ENCODE measurements at places on chromosomes 13 and 19.
A peak's percentile ranks its signal among the peaks of the same experiment; 100 is the strongest.

GRCh38 chr13:96621634-96622183, 372.6 kb downstream of the OXGR1 start:
- DNase-seq = no peak

- DNase-seq = no peak
Observed at GRCh38 chr13:69565334-69565733, 542.3 kb upstream of the ATXN8OS start.

DNA sequence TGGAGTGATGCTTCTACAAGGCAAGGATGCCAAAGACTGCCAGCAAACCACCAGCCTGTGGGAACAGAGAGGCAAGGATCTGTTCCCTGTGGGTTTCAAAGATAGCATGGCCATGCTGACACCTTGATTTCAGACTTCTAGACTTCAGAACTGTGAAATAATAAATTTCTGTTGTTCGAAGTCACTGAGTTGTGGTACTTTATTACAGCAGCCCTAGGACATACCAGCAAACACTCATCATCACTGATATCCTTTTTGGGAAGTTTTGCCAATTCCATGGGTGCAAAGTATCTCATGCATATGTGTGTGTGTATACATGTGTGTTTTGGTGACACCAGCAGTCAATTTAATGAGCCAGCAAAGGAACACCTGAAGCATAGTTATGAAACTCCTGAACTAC, 21.0 kb downstream of the LMO7 start:
- DNase-seq = no peak

DNA sequence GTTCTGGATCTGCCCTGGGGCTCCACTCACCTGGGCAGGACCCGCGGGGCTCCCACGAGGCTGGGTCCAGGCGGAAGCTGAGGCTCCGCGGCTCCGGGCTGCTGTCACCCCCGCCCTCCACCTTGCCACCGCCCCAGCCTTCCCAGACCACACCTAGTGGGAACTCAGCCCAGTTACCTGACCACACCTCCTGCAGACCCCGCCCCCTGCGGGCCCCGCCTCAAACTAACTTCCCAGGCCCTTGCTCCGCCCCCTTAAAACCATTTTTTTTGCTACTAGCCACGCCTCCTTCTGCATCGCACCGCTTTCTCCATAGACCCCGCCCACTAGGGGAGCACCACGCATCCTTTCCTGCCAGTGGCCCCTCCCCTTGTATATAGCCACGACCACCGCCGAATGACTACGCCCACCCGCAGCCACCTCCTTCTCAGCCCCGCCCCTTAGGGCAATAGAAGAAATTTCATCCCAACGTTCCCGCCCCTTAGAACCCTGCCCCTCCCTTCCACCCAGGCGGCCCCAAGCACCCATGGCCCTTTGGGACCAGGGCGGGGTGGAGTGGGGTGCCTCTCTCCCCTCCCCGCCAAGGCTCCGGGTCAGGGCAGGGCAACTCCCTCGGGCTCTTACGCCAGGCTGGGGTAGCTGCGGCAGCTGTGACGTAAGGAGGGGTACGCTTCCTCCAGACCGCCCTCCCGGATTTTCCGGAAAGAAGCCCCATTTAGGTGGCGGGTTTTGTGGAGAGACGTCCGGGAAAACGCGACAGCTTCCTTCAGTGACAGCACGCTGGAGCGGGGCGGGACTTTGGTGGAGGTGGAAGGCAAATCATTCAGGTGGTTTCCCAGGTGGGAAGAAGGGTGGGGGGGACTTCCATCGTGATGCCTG, at the start of gene SH2D3A:
Gene SH2D3A (minus strand): TSS at position 79 of the 879 bp plus-strand sequence. CDS start 3,687 bp downstream, outside the sequence.
- DNase-seq = peak; percentile 83

DNA sequence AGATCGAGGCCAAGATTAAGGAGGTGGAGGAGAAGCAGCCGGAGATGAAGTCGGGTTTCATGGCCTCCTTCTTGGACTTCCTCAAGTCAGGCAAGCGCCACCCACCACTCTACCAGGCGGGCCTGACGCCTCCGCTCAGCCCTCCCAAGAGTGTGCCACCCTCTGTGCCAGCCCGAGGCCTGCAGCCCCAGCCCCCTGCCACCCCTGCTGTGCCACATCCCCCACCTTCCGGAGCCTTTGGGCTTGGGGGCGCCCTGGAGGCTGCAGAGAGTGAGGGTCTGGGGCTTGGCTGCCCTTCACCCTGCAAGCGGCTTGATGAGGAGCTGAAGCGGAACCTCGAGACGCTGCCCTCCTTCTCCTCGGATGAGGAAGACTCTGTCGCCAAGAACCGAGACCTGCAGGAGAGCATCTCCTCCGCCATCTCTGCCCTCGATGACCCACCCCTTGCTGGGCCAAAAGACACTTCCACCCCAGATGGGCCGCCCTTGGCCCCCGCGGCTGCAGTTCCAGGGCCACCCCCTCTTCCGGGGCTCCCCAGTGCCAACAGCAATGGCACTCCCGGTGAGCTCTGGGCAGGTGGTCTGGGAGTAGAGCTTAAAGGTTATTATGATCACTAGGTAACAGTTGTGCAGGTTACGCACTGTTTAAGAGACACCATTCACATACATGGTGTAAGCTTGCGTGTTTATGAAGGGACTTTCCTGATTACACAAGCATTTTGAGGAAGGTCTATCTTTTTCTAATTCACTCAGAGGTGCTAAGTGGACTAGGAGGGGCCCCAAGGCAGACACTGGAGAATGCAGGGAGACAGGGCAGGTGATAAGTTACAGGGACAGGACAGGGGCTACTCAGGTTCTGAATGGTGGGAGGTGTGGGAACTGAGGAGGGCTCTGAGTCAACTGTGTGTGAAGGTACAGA, 8.7 kb downstream of the PRR12 start:
- DNase-seq = no peak

DNA sequence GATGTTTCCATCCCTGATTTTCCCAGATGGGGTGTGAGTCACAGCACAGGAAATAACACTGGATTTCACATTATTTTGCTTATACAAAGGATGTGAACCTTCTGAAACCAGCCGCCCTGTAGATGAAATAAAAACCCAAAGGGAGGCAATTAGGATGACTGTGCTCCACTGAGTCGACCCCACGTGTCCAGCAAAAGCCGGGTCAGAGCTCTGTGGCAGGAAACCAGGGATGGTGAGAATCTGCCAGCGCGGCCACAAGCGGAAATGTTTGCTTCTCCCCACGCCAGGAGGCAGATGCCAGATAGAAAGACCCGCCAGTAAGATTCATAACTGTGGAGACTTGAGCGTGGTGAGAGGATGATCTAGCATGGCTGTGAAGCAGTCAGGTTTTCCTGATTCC, 764.4 kb downstream of the LIG4 start:
- DNase-seq = no peak

GRCh38 chr19:4152241-4152998, 1.0 kb upstream of the CREB3L3 start:
- DNase-seq = no peak

- no peak for DNase-seq
Observed at GRCh38 chr13:31824705-31825517, 85.6 kb downstream of the RXFP2 start.

DNA sequence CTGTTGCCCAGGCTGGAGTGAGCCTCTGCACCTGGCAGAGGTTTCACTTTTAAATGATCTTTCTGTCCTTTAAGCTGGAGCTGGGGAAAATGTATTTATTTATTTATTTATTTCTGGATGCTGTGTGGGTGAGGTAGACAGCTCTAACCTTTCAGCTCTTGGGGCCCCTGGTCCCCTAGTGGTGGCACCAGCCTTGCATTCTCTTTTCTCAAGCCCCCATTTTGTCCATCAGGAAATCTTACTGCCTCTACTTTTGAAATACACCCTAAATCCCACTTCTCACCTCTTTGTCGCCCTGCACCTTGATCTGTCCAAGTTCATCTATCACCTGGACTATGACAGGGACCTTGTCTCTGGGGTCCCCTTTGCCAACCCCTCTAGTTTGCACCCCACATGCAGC, 2.1 kb upstream of the B9D2 start:
- DNase-seq = no peak

- DNase-seq = no peak
Observed at GRCh38 chr13:111129465-111130115, 14.5 kb downstream of the ARHGEF7 start.

DNA sequence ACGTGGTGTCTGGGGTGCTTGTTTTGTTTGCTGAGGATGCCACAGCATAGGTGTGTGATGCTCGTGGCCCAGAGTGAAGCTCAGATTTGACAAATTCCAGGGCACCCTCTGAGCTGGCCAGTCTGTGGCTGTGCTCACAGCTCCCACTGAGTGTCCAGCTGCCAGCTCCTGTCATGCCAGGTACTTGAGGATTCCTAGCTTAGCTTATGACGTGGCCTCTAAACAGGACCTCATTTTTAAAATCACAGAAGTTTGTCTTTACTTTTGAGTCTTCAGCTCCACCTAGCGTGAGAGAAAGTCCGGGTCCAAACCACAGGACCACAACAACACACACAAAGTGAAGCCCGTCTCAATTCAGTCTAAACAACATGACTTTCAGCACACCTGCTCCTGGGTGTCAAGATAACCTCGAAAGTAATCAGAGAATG, 117.3 kb downstream of the RAB20 start:
- DNase-seq = no peak

DNA sequence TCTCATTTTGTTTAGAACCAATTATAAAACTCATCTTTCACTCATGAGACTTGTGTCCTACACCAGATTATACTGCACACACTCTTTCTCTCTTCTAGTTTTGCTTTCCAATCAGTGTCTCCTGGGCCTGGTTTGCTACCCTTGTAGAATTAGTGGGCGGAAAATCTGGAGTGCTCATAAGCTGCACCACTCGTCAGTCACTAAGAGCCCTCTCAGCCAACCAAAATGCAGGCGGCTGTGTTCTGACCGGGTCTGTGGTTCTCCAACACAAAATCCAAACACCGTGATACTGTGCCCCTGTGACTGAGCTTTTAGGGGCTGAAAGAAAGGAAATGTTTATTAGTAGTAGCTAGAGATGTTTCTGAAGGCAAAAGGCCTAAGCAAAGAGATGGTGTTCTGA, 83.7 kb upstream of the OBI1 start:
- no peak for DNase-seq

- no peak for DNase-seq
Observed at GRCh38 chr13:20709782-20710181, 6.3 kb downstream of the IL17D start.

GRCh38 chr19:44308011-44308410, 3.2 kb upstream of the ZNF235 start:
- DNase-seq = no peak

DNA sequence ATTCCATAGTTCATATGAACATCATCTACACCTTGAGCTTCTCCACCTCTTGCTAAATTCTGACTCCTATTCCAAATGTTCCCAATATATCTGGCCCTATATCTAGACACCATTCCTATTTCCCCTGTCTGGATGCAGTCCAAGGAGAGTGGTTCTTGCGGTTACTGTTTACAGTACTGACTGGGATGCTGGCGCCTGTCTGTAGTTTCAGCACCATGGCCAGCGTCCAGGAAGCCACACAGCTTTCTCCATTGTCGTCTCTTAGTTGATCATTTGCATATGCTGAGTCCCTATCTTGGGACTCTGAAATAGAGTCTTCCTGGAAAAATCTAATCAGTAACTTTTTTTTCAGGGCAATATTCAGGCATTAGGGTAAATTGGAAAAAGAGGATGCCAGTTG, 14.9 kb downstream of the LAIR2 start:
- DNase-seq = peak; percentile 11

DNA sequence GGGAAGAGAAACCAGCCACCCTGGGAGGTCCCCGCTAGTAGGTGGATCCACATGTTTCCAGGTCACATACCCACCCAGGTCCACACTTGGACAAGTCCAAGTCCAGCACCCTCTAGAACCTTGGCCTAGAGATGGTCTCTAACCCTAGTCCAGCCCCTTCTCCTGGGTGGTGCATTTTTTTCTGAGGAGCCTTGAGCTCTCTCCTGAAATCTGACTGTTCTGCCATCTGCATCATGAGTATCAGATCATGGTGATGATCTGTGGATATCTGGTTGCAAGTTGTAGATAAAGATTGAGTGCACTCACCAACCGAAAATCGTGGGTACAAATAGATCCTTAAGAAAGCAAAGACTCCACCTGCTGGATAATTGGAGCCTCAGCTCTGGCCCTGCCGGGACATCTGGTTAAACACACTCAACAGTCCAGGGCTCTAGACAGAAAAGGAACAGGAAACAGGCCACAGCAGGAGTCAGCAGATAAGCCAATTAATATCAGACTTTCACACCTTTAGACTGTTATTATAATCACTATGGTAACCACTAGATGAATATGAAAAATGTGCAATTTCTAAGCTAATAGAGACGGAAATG, 41.1 kb downstream of the GPR12 start:
- no peak for DNase-seq

GRCh38 chr19:10364644-10365043, 15.7 kb downstream of the TYK2 start:
- DNase-seq = no peak

DNA sequence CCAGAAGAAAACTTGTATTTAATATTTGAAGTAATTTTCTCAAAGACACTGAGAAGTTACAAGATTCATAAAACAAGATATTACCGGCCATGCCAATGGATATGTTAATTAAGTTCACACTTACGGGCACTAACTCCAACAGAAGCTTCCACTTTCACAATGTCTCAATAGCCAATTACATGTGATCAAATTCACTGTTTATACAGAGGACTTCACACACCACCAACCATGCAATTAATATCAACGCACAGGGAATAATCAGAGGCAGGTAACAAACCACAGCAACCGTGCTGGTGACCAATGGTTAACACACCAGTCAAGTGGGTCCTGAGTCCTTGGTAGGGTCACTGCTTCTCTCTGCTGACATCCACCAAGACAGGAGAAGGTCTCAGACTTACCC, 5.9 kb upstream of the ACOD1 start:
- no peak for DNase-seq

DNA sequence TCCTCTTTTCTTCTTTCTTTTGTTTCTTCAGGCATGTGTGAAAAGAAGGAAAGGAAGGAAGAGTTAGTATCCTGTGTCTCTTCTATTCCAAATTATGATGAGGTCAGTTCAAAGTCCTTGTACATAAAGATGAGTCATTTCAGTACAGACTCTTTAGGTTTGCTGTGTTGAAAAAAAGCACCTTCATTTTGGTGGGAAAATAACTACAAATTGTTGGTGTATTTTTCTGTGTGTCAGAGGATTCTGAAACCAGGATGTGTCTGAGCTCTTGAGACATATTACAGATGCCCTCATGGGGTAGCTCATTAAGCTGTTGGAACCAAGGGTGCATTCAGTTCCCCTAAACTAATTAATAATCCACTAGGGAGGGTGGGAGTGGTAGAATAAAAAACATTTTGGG, 5.8 kb upstream of the HSPH1 start:
- DNase-seq = no peak

All from activated CD4-positive, CD25-positive, alpha-beta regulatory T cell treated with anti-CD3 and anti-CD28 coated beads, Interleukin-2, amount 50 U/mL, for 16 hours (primary cell).